ENCODE measurements at places on chromosomes 12 and 14.

GRCh38 chr12:3741882-3742672 is 10.8 kb downstream of the CRACR2A start:
- no peak for DNase-seq

DNA sequence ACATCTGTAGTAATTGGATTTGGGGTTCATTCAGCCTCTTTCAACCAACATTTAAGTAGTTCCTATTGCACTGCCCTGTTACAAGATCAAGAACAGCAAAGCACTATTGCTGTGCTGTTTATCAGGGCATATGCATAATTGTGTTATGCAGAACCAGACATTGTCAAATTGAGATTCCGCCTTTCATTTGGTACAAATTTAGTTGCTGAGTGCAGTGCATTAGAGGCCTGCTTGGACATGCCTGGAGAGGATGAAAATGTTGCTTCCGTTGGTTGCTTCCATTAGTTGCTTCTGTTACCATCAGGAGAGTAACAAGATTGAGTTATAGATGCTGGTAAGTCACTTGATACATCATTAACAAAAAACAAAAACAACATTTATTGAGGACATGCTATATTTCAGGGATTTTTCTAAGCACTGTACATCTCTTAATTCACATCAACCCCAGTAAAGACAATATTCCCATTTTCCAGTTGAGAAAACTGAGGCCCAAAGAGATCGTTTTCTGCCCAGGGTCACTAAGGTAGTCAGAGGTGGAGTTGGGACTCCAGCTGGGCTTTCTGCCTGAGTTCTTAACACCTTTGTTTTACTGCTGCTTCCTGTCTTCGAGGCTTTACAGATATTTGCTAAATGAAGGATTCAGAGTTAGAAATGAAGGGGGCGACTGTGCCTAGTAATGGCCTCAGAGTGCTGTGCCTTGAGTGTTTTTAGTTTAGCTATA is 79.3 kb downstream of the PPP2R5C start:
- no peak for DNase-seq

- DNase-seq: peak; percentile 73
Measured at GRCh38 chr14:103629503-103630121, 601 bp downstream of the KLC1 start.

DNA sequence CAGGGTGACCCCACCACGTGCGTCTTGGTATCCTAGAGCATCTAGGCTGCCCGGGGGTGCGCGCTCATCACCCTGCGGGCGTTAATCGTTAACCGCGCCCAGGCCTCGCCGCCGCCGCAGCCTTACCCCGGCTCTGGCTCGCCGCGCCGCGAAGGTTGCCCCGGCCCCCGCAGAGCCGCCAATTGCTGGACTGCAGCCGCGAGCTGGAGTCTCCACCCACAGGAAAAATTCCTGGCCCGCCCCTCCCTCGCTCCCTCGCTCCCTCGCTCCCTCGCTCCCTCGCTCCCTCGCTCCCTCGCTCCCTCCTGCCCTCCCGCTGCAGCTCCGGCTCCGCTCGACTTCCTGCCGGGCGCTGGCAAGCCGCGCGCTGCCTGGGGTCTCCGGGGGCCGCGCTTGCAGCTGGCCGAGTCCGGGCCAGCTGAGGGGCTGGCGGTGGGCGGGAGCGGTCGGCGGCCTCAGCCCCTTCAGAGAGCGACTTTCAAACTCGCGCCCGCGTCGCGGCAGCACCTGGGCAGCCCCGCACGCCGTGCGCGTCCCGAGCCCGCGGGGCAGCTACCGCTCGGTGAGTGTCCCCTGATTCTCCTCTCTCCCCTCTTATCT is at the start of gene PLEKHG3:
TSS of gene PLEKHG3 (plus strand) at position 282 of the 600 bp plus-strand sequence. CDS start 23,208 bp downstream, outside the sequence.
- DNase-seq: peak; percentile 33

DNA sequence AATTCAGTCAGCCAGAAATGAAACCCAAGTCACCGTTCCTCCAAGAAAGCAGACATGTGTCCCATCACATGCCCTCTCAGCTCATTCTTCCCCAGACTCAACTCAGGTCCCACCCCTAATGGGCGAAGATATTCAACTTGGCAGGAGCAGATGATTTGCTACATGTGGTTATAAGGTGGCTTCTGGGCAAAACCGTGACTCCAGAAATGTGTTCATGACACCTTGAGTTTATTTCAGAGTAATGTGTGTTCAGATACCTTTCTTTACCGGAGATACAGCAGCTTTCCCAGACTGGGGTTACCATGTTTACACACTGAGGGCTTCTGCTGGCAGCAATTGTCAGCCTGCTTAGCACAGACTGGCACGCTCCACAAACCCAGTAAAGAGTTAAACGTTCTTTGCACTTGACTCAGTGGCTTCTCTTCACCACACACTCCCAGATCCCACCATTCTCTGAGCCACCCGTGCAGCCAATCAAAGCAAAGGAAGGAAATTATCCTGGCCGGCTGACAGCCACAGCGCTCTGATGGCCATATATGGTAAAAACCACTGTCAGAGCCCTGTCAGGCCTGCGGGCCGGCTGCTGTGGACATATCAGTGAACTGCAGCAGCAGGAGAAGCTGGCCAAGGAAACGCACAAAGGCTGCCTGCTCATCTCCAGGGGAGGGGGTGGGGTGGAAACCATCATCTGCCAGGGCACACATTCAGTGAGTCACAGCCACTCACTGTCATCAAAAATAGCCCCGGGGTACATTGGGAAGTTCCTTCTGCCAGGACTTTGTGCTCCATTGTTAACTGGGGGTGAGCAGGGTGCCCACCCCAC is 39.9 kb downstream of the CORO1C start:
- peak; percentile 81 for DNase-seq

DNA sequence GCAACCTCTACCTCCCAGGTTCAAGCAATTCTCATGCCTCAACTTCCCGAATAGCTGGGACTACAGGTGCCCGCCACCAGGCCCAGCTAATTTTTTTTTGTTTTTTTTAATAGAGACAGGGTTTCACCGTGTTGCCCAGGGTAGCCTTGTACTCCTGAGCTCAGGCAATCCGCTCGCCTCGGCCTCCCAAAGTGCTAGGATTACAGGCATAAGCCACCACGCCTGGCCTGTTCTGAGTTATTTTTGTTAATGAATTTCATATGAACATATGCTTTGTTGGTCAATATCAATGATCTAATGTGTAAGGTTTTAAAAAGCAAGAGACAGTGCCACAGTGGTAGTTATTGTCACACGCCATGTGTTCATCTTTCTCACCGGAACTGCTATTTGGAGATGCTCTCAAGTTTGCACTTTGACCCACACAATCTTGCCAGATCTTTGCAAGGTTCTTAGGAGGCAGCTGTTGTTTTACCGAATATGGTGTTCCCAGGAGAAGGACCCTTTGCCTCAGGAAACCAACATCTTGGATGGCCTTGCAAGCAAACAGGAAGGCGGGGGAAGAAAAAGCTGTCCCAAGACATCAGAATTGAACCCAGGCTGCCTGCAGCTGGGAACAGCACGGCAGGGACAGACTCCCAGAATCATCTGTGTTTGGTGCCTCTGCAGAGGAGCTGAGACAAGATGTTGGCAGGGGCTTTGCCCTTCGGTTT is 30.0 kb downstream of the GALNT16 start:
- DNase-seq: no peak

GRCh38 chr12:28909291-28909690 is 239.8 kb upstream of the FAR2 start:
- no peak for DNase-seq

Measured in stimulated activated CD8-positive, alpha-beta memory T cell treated with anti-CD3 and anti-CD28 coated beads, Interleukin-4, amount 100 ng/mL, for 48 hours (primary cell).